CD8-positive, alpha-beta T cell (primary cell): ENCODE measurements at places on chromosomes 2 and 18.
A peak's percentile ranks its signal among the peaks of the same experiment; 100 is the strongest.

DNA sequence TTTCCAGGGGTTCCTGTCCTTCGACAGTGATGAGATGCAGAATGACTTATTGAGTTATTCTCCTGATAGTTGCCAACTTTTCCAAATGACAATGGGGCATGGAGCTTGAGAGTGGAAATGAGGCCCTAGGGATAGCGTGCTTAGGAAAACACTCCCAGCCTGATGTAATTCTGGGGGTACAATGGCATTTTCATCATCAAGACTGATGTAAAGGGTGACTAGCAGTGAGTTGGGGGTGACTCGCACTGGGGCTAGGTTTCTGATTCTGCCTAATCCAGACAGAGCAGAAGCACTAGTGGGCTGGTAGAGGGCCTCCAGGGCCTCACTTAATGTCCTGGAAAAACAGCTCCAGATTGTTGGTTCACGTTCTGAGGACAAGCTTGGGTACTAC, 34.0 kb upstream of the IL37 start:
- no peak for DNase-seq

DNA sequence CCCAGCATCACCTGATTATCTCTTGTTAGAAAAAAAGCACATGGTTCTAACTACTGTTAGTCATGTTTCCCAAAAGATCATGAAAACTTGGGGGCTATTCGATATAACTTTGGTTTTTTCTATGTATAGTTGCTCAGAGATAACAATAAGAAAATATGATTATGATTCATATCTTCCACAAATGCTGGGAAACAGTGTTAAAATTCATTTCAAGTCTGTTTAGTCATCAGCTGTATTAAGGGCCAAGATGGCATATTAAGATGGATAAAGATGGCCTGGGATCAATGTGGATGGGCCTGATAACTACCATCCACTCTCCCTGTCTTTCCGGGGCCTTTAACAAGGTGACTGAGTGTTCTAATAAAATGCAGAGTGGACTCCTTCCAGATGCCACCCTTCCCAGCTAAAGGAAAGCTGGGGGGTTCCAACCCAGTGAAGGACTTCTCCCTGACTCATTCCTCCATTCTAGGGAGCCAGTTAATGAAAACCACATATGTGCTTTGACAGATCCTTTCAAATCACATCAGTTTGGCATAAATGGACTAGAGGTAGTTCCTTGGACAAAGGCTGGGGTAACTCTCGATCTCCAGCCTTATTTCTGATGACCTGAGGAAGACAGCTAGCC, 221.6 kb downstream of the VAPA start:
- no peak for DNase-seq

DNA sequence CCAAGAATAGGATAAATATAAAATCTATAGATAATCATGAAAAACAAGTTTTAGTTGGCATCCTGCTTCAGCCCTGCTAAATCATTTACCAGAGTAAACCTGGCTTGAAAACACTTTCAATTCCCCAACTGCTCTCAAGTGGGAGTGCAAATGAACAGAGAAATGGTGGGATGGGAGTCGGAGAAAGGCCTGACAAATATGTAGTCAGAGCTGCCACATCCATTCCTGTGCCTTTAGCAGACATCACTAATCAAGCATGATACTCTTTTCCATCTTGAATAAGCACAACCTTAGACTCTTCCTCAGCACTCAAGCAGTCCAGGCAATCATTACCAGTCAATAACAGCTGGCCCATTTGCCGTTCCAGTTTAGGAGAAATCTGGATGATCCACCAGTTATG, 101.3 kb downstream of the ANKRD44 start:
- no peak for DNase-seq

DNA sequence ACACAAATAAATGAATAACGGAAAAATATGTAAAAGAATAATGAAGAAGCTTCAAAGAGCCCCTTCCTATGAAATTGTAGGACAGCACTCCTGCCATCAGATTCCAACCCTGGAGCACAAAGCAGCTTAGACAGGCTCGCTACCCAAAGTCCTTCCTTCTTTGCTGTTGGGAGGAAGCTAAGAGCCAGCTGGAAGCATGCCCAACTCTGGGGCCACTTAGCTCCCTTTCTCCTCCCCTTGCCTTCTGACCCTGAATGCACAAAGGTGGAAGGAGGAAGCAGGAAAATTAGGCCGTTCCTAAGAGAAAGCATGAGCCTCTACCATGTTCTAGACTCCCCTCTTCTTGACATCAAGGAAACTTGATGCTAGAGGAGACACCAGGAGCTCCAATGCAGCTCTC, 700.8 kb downstream of the RNF144A start:
- DNase-seq, result no peak

DNA sequence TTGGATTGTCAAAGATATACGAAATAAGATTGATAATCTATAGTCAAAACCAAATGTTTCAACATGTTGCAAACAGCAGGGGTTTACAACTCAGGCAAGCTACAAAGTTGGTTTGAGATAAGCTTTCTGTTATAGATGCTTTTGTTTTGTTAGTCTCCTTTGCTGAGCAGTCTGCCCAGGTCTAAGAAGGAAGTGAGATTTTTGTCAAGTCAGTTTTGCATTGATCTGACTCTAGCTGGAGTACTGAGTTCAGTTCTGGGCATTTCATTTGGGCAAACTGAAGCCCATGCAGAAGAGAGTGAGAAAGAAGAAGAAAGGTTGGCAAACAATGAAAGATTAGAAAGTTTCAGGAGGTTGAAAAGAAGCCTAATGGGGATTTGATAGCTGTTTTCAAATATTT, 983.0 kb upstream of the SLC39A10 start:
- no peak for DNase-seq

GRCh38 chr2:70962885-70963878, 15.2 kb upstream of the ANKRD53 start:
- DNase-seq, result no peak

GRCh38 chr2:18527326-18527725, 33.1 kb downstream of the RDH14 start:
- DNase-seq, result no peak

GRCh38 chr2:138767101-138767500, 13.1 kb downstream of the NXPH2 start:
- no peak for DNase-seq

DNA sequence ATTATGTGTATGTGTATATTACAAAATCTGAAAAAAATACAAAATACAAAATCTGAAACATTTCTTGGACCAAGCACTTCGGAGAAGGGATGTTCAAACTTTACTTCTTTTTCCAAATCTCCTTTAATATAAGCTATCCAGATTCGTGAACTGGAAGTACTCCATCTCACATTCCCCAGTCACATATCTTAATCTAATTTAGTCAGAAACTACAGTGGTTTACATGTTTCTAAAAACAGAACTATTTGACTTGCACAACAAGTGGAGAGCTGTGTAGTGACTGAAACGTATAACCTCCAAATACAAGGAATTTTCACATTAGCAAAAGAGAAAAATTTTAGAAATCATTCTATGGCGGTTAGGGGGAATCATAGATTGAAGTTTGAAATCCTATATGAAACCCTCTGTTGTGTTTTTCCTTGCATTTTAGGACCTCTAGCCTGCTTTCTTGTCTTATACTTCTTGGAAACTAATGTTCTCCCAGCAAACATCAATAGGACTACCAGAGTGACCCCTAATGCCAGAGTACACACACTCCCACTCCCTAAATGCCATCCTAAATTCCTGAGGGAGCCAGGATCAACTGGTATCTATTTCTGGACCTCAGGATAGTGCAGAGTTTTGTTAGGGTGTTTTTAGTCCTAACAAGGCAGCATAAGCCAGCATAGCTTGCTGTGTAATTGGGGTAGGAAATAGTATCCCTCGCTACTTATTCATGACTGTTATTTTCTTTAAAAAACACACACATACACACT, 30.2 kb upstream of the ROCK1 start:
- DNase-seq, result no peak

DNA sequence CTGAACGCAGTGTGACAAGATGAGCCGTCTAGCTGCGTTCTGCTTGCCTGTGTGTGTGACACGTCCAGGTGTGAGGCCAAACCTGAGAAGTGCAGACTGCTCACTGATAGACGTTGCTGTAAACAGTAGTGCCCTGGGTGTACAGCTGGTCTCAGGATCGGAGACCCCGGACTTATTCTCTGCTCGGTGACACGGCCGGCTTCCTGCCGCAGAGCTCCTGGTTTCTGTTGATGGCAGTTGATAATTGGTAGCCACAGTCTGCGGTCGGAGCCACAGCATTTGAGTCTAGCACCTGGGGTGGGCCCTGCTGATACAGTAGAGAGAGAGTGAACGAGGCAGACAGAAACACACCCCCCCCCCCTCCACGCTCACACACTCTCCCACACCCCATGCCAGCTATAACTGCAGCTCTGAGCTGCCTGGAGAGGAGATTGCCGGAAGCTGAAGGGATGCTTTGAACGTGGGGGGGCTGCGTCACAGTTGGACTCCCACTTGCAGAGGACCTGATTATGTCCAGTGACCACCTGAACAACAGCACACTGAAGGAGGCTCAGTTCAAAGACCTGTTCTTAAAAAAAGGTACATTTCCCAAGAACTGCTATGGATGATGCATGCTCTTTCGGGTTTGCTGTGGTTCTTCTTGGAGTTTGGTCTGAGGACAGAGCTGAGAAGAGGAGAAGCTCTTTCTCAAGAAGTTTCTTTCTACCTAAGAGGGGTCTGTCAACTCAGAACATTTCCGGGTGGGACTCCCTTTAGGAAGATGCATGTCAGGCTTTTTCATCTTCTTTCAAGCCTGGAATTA, 114.0 kb downstream of the FAM210A start:
- DNase-seq, result peak; percentile 88

DNA sequence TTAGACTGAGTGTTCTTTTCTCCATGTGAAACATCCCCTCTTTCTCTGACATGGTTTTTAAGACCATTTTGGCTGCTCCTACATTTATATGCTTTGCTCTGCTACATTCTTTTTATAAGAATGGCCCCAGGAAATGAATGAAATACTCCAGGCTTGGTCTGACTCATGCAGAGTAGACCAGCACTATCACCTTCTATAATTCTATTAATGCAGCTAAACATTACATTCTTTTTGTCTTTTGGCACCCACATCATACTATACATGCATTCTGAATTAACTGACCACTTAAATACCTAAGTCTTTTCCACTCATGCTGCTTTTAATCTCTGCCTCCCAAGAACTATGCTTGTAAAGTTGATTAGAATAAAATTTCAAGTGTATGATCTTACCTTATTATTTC, 94.1 kb downstream of the AAK1 start:
- DNase-seq, result no peak

- DNase-seq, result no peak
These were observed 167.8 kb upstream of the VRK2 start for GRCh38 chr2:57878866-57879210.

DNA sequence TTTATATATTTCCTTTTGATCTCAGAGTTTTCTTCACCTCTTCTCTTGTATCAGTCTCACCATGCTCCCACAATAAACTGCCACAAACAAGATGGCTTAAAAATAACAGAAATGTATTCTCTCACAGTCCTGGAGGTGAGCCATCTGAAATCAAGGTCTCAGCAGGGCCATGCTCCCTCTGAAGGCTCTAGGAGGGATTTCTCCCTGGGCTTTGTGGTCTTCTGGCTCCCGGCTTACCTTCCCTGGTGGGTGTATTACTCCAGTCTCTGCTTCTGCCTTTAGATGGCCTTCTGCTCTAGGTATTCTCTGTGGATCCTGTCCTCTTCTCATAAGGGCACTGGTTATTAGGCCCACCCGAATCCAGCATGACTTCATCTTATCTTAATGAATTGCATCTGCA, 994.7 kb upstream of the POU3F3 start:
- no peak for DNase-seq

- DNase-seq, result no peak
These were observed 43.4 kb downstream of the DSC3 start for GRCh38 chr18:30999186-30999585.

- DNase-seq, result no peak
These were observed 49.1 kb downstream of the CCDC195 start for GRCh38 chr2:224666951-224667553.

GRCh38 chr18:48897531-48897930, 53.2 kb downstream of the SMAD7 start:
- no peak for DNase-seq
